ENCODE measurements at places on chromosomes 5 and 9. TPM values are rescaled to one million over a fixed set of nuclear protein-coding genes. Genes with fewer than 3 reads are reported as not detected.

- no peak for DNase-seq
Observed at GRCh38 chr5:111461934-111462333, 50.4 kb downstream of the STARD4 start.

DNA sequence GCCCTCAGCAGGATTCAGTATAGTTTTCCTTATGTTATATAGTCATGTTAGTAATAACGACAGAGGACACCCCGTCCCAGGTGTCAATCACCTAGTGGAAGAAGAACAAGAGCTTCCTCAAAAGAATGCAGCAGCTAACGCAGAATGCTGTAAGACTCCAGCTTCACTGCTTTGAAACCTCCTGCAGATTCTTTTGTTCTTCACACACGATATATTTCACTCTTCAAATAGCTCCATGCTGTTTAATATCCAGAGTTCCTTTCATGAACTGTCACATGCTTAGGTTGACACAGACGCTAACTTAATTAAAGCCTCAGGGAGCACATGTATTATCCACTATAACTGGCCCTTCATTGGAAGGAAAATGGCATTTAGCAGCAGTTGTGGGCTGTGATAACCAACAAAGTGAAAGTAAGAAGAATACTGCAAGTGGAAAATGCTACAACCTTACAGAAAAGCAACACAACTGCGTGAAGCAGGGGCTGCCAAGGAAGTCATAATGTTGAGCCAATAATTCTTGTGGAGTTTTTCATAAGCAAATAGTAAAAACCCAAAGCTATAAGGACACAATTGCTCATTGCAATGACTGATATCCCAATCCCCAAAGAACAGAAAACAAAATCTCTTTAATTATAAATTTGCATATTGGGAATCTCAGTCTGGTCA lies 387.5 kb downstream of the PLK2 start:
- DNase-seq: no peak

- no peak for DNase-seq
Observed at GRCh38 chr5:98935206-98935605, 6.4 kb upstream of the CHD1 start.

DNA sequence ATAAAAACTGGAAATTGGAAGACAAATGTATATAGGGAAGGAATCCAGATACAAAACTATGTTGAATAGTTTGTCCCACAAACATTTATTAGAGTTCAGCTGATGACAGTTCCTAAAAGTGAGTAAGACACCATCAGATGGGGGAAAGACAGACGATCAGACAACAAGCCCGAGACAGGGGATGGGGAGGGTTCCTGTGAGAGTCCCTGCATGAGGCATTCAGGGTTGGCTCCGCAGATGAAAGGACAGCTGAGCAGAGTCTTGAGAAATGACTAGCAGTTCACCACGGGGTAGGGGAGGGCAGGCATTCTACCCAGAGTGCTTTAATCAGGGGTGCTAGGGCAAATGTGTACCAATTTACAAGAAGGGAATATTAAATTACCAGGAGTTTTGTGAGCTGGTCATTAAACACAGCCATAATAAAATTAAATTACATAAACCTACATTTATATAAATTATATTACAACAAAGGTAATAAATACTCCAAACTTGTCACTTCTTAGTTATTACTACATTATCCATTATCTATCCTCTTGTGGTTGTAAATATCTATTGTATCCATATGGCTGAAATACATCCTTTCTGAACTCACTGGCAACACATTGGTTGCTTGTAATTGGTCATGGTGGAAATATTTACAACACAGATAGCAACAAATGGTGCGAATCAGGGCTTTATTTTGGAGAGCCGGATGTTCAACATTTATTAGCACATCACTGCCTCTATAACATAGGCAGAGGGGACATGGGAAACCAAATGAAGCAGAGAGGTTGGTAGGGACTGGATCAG lies 27.8 kb downstream of the TNFSF15 start:
- no peak for DNase-seq

DNA sequence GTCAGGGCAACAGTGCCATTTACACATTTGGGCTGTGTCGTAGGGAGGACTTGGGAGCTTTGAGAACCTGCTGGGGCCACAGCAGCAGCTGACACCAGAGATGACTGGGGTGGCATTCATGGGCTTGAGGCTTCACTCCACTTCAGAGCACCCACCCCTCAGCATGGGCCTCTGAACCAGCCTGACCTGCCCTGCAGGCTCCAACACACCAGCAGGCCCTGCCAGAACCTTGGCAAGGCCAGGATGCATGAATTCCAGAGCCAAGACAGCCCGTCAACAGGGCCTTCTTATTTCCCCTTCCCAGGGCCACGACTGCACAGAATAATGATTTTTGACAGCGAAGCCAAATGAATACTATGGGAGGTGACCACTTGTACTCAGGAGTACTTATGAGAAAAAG lies 77.0 kb downstream of the SMIM23 start:
- no peak for DNase-seq

Gene NMUR2
- 0.20 TPM for total RNA-seq

DNA sequence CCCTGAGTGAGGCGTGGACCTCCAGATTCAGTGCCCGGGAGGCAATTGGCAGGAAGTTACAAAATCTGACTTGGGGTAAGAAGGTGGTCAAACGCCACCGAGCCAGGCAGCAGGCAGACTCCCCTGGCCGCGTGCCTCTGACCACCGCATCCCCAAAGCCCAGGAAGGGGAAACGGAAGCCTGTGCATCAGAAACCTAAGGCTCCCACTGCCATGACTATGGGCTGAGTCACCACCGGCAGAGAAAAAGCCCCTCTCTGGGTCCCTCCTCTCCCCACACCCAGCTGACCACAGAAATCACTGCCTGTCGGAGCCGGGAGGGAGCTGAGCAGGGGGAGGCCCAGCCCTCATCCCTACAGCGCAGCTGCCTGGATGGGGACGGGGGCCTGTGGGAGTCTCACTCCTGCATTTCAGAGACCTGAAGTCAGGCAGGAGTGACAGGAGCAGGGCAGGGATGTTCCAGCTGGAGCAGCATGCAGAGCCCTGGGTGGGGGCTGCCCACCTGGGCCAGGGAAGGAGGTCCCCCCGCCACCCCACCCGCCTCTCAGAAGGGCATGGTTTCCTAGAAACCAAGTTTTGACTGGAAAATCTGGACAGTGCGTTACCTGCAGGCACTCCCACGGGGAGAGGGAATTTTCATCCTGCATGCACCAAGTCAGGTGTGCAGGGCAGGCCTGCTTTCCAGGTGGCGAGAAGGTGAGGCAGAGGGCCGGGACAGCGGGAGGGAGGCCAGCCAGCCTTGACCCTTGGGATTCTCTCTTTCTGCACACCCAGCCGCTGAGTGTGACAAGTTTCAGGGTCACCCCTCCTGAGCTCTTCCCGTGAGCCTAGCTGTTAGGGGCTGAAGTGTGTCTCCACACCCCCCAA lies 68.2 kb downstream of the LRSAM1 start:
- no peak for DNase-seq

All from left ventricle myocardium superior (tissue), 1 donor.